ENCODE measurements at places on chromosomes 16 and 17.

- H3K27me3 ChIP-seq, result no peaks in the 10 kb centered on the region
- no peak overlapping the region for H3K4me3 ChIP-seq
- DNase-seq, result no peak
- H3K27ac ChIP-seq, result no peak overlapping the region
These were observed 2.6 kb downstream of the BBS2 start for GRCh38 chr16:56517206-56517605.

GRCh38 chr16:28878083-28878926, at the start of gene ATP2A1:
Gene ATP2A1, plus strand, starts transcription at chr16:28878488. Its CDS starts 184 bp downstream, at chr16:28878672.
- peaks cover 12% of the 10 kb centered on the region for H3K4me1 ChIP-seq
- no peak for DNase-seq
- no peak within 1 kb of the TSS for H3K27ac ChIP-seq
- H3K36me3 ChIP-seq, result peaks cover 14% of the 10 kb centered on the region
- peak within 1 kb of the TSS; percentile 44 for H3K4me3 ChIP-seq

DNA sequence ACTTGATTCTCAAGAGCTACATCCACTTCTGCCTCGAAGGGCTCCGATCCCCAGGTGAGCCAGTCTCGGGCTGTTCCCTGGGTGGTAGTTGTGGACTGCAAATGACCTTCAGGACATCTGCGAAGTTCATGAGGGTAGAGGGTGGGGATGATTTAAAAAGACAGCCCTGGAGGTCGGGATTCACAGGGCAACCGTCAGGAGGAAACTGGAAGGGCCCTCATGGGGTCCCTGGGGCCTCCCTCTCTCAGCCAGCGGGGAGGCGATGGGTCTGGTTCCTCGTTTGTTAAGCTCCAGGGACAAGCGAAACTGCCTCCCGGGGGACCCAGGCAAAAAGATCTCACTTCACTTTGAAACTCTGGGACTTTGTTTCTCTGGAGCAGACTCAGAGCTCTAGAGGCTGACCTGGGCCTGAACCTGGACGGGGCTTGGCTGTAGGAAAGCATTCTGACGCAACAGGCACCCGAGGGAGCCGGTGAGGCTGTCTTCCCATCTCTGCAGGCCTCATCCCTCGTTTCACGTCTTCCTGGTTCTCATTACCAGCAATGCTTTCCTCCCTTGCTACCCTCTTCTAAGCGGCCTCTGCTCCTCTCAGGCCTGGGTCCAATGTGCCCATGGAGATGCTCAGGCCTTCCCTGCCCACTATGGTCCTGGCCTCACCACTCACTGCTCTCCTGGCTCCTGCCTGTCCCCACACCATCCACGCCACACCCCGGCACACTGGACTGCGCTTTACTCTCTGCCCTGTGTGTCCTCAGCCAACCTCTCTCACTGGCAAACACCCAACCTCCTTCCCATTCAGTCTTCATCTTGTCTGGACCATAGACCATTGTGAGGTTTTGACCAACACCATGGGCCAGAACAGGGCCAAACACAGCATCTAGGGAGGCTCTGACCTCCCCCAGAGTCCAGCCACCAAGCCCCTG, 214.2 kb upstream of the TNRC6C start:
- peaks cover under 1% of the 10 kb centered on the region for H3K4me1 ChIP-seq
- DNase-seq, result no peak
- no peaks in the 10 kb centered on the region for H3K27me3 ChIP-seq
- H3K36me3 ChIP-seq, result no peaks in the 10 kb centered on the region
- H3K4me3 ChIP-seq, result no peak overlapping the region

DNA sequence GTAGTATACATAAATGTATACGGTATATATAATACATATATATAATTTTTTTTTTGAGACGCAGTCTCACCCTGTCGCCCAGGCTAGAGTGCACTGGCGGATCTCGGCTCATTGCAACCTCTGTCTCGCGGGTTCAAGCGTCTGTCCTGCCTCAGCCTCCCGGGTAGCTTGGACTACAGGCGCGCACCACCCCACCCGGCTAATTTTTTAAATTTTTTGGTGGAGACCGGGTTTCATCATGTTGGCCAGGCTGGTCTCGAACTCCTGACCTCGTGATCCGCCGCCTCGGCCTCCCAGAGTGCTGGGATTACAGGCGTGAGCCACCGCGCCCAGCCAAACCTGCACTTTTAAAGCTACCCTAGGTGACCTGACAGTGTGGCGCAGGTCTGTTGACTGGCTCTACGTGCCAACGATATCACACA, 745 bp downstream of the PAM16 start:
- no peak for DNase-seq
- H3K27ac ChIP-seq, result peak overlapping the region; percentile 43
- no peaks in the 10 kb centered on the region for H3K27me3 ChIP-seq
- H3K4me3 ChIP-seq, result peak overlapping the region; percentile 14
- no peaks in the 10 kb centered on the region for H3K36me3 ChIP-seq
- peaks cover 19% of the 10 kb centered on the region for H3K4me1 ChIP-seq

GRCh38 chr16:47483616-47484015, 22.5 kb downstream of the PHKB start:
- no peak overlapping the region for H3K27ac ChIP-seq
- no peaks in the 10 kb centered on the region for H3K36me3 ChIP-seq
- no peaks in the 10 kb centered on the region for H3K27me3 ChIP-seq
- no peak overlapping the region for H3K4me3 ChIP-seq
- no peaks in the 10 kb centered on the region for H3K4me1 ChIP-seq
- no peak for DNase-seq

- H3K4me3 ChIP-seq, result no peak overlapping the region
- H3K36me3 ChIP-seq, result no peaks in the 10 kb centered on the region
- no peaks in the 10 kb centered on the region for H3K4me1 ChIP-seq
- no peaks in the 10 kb centered on the region for H3K27me3 ChIP-seq
- DNase-seq, result no peak
These were observed 13.7 kb upstream of the BCO1 start for GRCh38 chr16:81224824-81225223.

DNA sequence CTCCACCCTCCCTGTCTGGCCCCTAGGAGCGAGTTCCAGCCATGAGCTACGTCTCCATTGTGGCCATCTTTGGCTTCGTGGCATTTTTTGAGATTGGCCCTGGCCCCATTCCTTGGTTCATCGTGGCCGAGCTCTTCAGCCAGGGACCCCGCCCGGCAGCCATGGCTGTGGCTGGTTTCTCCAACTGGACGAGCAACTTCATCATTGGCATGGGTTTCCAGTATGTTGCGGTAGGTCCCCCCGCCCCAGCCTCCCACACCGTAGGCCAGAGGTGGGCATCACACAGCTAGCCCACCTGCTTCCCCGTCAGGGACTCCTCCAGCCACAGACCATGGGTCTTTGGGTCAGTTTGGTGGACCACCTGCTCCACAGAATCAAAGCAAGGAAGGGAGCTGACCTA, 4.2 kb downstream of the SLC2A4 start:
- no peak for DNase-seq
- H3K27ac ChIP-seq, result no peak overlapping the region
- H3K27me3 ChIP-seq, result no peaks in the 10 kb centered on the region
- H3K36me3 ChIP-seq, result no peaks in the 10 kb centered on the region
- H3K4me1 ChIP-seq, result peaks cover 18% of the 10 kb centered on the region
- no peak overlapping the region for H3K4me3 ChIP-seq

GRCh38 chr16:61042737-61043136, 993.5 kb downstream of the CDH8 start:
- no peak overlapping the region for H3K4me3 ChIP-seq
- H3K27me3 ChIP-seq, result no peaks in the 10 kb centered on the region
- H3K36me3 ChIP-seq, result no peaks in the 10 kb centered on the region

DNA sequence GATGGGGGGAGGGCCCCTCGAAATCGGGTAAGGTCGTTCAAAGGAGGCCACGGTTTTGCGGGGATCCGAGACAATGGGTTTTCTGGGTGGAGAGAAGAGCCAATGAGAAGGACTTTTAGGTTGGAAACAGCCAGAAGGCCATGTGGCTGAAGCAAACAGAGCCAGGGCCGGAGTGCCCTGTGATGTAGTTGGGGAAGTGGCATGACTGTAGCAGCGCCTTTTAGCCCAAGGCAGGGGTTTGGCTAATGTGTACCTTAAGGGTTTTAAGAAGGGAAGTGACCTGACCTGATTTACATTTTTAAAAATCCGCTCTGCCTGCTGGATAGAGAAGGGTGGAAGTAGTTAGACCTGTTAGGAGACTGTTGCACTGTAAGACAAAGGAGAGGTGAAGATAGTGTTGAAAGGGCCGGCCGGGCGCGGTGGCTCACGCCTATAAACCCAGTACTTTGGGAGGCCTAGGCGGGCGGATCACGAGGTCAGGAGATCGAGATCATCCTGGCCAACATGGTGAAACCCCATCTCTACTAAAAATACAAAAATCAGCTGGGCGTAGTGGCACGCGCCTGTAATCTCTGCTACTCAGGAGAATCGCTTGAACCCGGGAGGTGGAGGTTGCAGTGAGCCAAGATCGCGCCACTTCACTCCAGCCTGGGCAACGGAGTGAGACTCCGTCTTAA, 1.0 kb downstream of the LYRM1 start:
- peak overlapping the region; percentile 89 for H3K4me3 ChIP-seq
- peak overlapping the region; percentile 97 for H3K27ac ChIP-seq
- DNase-seq, result peak; percentile 56
- no peaks in the 10 kb centered on the region for H3K27me3 ChIP-seq

DNA sequence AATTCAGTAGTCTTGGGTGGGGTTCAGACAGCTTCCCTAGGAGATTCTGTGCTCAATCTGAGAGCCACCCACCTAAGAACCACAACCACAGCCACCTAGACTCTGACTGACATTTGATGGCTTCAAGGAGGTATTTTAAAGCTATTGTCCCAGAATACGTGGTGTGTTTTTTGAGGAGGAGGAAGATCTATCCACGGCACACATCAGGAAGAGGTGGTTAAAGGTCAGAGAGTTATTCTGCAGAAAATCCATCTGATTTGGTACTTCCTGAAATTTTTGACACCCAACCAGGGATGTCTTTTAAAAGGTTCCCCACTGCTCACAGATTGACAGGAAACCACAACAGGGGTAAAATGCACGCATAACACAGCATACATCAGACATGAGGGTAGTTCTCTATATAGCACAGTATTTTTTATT, 25.1 kb downstream of the SMARCE1 start:
- DNase-seq, result no peak
- H3K4me1 ChIP-seq, result peaks cover 6% of the 10 kb centered on the region
- H3K27ac ChIP-seq, result no peak overlapping the region
- no peaks in the 10 kb centered on the region for H3K27me3 ChIP-seq
- H3K4me3 ChIP-seq, result no peak overlapping the region

GRCh38 chr17:14376666-14377065, 75.8 kb downstream of the HS3ST3B1 start:
- DNase-seq, result no peak
- H3K4me3 ChIP-seq, result no peak overlapping the region
- H3K27me3 ChIP-seq, result no peaks in the 10 kb centered on the region
- no peaks in the 10 kb centered on the region for H3K36me3 ChIP-seq

DNA sequence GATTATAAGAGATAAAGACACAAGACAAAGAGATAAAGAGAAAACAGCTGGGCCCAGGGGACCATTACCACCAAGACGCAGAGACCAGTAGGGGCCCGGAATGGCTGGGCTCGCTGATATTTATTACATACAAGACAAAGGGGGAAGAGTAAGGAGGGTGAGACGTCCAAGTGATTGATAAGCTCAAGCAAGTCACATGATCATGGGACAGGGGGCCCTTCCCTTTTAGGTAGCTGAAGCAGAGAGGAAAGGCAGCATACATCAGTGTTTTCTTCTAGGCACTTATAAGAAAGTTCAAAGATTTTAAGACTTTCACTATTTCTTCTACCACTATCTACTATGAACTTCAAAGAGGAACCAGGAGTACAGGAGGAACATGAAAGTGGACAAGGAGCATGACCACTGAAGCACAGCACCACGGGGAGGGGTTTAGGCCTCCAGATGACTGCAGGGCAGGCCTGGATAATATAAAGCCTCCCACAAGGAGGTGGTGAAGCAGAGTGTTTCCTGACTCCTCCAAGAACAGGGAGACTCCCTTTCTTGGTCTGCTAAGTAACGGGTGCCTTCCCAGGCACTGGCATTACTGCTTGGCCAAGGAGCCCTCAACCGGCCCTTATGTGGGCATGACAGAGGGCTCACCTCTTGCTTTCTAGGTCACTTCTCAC, 63.9 kb upstream of the ARL4D start:
- H3K36me3 ChIP-seq, result no peaks in the 10 kb centered on the region
- DNase-seq, result no peak
- H3K4me3 ChIP-seq, result no peak overlapping the region
- H3K27ac ChIP-seq, result no peak overlapping the region

- H3K4me1 ChIP-seq, result peaks cover 8% of the 10 kb centered on the region
- DNase-seq, result no peak
- H3K27me3 ChIP-seq, result no peaks in the 10 kb centered on the region
- no peaks in the 10 kb centered on the region for H3K36me3 ChIP-seq
- H3K4me3 ChIP-seq, result no peak overlapping the region
These were observed 282.6 kb downstream of the CBLN1 start for GRCh38 chr16:48999044-48999443.

DNA sequence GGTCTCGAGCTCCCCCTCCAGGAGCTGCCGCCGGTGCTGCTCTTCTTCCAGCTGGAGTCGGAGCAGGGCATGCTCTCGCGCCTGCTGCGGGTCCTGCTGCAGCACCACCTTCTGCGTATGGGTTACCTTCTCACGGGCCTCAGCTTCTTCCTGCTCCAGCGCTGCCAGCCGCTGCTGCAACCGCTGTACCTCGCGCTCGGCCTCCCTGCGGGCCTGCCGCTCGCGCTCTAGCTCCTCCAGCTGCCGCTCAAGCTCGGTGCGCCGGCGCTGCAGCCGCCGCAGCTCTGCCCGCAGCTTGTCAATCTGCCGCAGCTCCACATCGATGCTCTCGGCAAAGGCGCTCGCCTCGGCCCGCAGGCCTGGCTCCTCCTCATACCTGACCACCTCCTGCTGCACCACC, 36.9 kb downstream of the UBN1 start:
- H3K27me3 ChIP-seq, result no peaks in the 10 kb centered on the region
- H3K4me3 ChIP-seq, result no peak overlapping the region
- DNase-seq, result no peak
- H3K27ac ChIP-seq, result no peak overlapping the region
- peaks cover 16% of the 10 kb centered on the region for H3K4me1 ChIP-seq

- no peaks in the 10 kb centered on the region for H3K36me3 ChIP-seq
- peaks cover 14% of the 10 kb centered on the region for H3K4me1 ChIP-seq
- no peak overlapping the region for H3K4me3 ChIP-seq
- DNase-seq, result no peak
- no peaks in the 10 kb centered on the region for H3K27me3 ChIP-seq
These were observed 3.6 kb downstream of the SPATA33 start for GRCh38 chr16:89661215-89661614.

- H3K27ac ChIP-seq, result no peak overlapping the region
- peak; percentile 96 for DNase-seq
- no peaks in the 10 kb centered on the region for H3K27me3 ChIP-seq
- peaks cover 3% of the 10 kb centered on the region for H3K4me1 ChIP-seq
- H3K36me3 ChIP-seq, result no peaks in the 10 kb centered on the region
These were observed 30.3 kb downstream of the B4GALNT2 start for GRCh38 chr17:49162866-49163265.

DNA sequence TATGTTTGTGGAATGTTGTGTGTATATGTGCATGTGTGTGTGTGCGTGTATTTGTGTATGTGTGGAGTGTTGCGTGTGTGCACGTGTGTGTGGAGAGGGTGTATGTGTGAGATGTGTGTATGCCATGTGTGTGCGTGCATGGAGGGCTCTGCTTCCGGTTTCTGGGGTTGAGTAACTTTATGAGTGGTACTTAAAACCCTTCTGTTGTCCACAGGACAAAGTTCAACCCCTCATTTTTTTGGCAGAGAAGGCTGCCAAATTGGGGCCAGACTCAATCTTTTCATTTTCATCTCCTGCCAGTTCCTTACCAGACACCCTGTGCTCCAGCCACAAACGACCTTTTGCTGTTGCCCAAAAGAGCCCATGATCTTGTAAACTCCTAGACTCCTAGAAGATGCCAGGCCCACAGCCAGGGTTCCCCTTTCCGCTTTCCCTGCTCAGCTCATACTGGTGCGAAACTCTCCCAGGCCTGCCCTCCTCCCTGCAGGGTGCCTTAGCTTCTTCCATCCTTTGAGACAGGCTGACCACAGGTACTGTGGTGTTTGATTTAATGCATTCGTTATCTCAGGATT, 100.2 kb downstream of the CMIP start:
- H3K27ac ChIP-seq, result no peak overlapping the region
- H3K36me3 ChIP-seq, result no peaks in the 10 kb centered on the region
- H3K27me3 ChIP-seq, result no peaks in the 10 kb centered on the region
